ENCODE measurements at places on chromosomes 11 and 22. TPM values are rescaled to one million over a fixed set of nuclear protein-coding genes. Genes with fewer than 3 reads are reported as not detected.

Gene CSF2RB
- total RNA-seq: 0.64 TPM

Gene HINFP
- 12.2 TPM for total RNA-seq

Gene RIC3
- not detected for total RNA-seq

Gene THY1
- 701 TPM for total RNA-seq

Gene VSIG10L2
- not detected for total RNA-seq

Gene SLC37A4
- 7.4 TPM for total RNA-seq

Gene MMP27
- not detected for total RNA-seq

Gene BIRC2
- 49.0 TPM for total RNA-seq

Gene TYR
- not detected for total RNA-seq

Gene PLEKHB1
- total RNA-seq: 1.6 TPM

Gene ANO9
- not detected for total RNA-seq

Gene EFCAB6
- total RNA-seq: 0.77 TPM

Gene CRYAB
- 110 TPM for total RNA-seq

Gene NAV2
- total RNA-seq: 34.4 TPM

Gene MAJIN
- not detected for total RNA-seq

Gene SCUBE1
- not detected for total RNA-seq

Gene MPZL2
- not detected for total RNA-seq

Gene LMO2
- total RNA-seq: not detected

Gene JHY
- 6.3 TPM for total RNA-seq

Gene GUCY1A2
- 0.02 TPM for total RNA-seq

Gene SORL1
- 0.31 TPM for total RNA-seq

Gene MMP1
- 606 TPM for total RNA-seq

Gene VEGFB
- total RNA-seq: 71.2 TPM

Gene SEPTIN3
- total RNA-seq: 0.05 TPM

Gene CCDC116
- 0.16 TPM for total RNA-seq

Gene C11orf87
- total RNA-seq: 0.13 TPM

Gene OR52H1
- total RNA-seq: not detected

Gene CCDC157
- total RNA-seq: 2.0 TPM

Gene ANO5
- not detected for total RNA-seq

Gene GRAMD1B
- 46.1 TPM for total RNA-seq

Gene GLB1L3
- not detected for total RNA-seq

Gene GAB2
- 11.5 TPM for total RNA-seq

Gene WBP2NL
- not detected for total RNA-seq

Gene HBD
- total RNA-seq: not detected

Gene COX8A
- 428 TPM for total RNA-seq

Gene SC5D
- 21.1 TPM for total RNA-seq

Gene NEFH
- total RNA-seq: not detected

Gene IGF2
- total RNA-seq: 0.97 TPM

Gene GGT5
- 0.10 TPM for total RNA-seq

Gene OR8A1
- total RNA-seq: not detected

Gene ANAPC15
- total RNA-seq: 77.0 TPM

Gene IFITM10
- 0.57 TPM for total RNA-seq

Gene TECTA
- total RNA-seq: 0.12 TPM

Gene TRPM5
- total RNA-seq: not detected

Data from HFFc6 (cell line).